ENCODE measurements at places on chromosomes 13 and 19.

GRCh38 chr19:13010992-13011652, 15.8 kb downstream of the NFIX start:
- no peak for DNase-seq

GRCh38 chr13:98913741-98914140, 64.1 kb downstream of the DOCK9 start:
- DNase-seq = no peak

GRCh38 chr19:35409191-35409590, 38.3 kb downstream of the GPR42 start:
- no peak for DNase-seq

DNA sequence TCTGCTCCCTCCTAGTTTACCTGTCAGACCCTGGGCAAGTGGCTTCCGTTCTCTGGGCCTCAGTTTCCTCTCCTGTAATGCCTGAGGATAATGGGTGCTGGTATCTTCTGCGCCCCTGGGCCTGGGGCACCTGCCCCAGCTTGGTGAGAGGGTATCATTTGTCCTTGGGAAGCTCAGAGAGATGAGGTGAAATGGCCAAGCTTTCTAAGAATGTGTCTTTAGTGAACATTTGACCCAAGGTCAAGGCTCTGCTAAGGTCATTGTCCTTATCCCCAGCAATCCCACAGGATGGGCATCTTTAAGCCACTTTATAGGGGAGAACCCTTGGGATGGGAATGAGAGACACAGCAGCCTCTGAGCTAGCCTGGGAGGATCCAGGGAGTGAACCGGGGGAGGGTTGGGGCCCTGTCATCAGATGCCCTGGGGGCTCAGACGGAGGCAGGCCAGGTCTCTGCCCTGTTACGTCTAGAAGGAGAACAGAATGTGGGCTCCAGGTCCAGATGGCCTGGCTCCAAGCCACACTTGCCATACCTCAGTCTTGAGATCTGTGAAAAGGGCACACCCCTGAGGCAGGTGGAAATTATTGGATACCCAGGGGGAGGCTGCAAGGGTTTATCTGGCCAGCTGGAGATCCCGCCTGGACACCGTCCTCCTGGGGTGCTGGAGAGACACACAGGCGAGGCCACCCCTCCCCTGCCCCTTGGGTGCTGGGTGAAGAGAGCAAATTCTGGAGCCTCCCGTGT, 1.1 kb upstream of the NFIC start:
- no peak for DNase-seq

- no peak for DNase-seq
Observed at GRCh38 chr19:2149980-2150793, 1.2 kb downstream of the AP3D1 start.

DNA sequence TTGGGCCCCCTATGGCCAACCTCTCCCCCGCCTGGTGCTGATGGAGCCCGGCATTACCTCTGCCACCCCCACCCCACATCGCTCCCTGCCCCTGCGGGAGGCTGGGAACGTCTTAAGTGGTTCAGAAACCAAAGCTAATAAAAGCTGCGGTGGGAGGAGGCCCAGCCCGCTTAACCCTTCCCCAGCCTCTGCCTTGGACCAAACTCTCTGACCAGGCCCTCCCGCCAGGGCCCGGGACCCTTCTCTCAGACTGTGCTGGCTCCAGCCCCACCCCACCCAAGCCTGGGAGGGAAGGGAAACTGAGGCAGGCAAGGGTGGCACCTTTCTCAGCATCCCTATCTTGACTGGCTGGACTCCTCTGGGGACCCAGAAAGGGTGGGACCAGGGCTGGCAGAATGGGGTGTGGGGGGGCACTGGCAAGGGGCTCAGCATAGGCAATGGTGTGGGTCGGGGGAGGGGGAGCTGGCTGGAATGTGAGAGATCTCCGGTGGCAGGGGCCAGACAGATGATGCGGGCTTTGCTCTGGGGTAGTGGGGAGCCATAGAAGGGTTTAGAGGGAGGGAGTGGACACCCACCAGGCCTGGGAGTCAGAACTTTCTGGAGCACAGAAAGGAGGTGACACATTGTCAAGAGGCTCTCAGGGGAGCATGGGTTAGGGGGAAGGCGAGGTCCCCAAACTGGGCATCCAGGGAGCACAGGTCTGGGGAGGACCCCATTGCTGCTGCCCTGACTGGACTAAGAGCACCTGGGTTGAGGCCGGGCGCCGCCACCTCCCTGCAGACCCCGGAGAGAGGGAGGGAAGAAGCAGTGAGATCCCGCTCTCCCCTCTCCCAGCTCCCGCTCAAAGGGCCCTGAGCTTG, 21.9 kb downstream of the SMIM24 start:
- DNase-seq = no peak

DNA sequence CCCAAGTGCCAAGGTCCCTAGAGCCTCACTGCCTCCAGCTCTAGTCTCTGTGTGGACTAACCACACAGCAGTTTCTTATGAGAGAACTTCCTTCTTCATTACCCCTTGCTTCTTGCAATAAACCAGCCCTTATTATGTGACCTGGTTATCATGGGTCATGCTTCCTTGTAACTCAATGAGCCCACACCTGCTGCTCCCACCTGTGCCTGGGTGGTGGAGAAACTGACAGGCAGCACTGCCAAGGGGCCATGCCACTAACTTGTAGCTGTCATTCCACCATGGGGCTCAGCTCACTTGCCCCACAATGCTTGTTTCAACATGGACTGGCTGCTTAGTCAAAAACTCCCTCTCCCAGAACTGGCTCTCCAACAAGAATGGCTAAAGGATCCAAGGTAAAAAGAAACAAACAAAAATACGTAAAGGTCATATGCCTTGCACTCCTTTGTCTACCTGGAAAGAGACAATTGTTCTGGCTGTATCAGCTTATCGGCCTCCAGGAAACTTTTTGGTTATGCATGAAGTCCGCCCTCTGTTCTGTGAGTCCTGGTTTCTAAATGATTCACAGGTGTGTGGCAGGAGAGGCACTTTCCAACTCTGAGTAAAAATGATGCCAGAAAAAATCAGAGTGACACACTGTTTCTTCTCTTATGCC, 446.4 kb downstream of the COG6 start:
- DNase-seq = peak; percentile 73

GRCh38 chr19:15562145-15562544, 52.9 kb upstream of the CYP4F8 start:
- no peak for DNase-seq

DNA sequence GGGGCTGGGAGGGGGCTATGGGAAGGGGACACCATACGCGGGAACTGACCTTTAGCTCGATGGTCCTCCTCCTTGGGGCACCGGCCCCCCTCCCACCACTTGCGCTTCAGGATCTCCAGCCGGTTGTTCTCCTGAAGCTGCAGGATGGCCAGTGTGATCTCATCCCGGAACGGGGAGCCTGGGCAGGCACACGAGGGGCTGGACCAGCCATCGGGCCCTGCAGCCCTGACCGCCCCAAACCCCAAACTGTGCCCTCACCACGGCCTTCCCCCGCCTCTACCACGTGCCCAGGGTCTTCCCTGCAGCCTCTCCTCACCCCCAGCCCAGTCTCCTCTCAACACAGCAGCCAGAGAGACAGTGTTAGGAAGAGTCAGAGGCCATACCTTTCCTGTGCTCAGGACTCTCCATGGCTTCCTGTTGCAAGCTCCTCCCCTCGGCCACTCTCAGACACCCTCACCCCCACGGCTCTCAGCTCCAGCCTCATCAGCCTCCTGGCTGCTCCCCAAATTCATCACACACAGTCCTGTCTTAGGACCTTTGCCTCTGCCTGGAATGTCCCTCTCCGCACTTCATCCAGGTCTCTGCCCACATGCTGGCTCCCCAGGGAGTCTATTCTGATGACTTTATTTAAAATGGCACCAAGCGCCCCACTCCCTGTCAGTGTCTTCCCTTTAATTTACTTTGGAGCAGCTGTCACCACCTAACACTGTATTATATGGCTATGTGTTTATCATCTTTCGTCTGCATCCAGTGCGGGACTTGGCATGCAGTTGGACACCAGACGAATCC, 9.7 kb upstream of the ATP1A3 start:
- DNase-seq = no peak

GRCh38 chr19:38898788-38899446, 501 bp downstream of the SIRT2 start:
- DNase-seq = no peak

DNA sequence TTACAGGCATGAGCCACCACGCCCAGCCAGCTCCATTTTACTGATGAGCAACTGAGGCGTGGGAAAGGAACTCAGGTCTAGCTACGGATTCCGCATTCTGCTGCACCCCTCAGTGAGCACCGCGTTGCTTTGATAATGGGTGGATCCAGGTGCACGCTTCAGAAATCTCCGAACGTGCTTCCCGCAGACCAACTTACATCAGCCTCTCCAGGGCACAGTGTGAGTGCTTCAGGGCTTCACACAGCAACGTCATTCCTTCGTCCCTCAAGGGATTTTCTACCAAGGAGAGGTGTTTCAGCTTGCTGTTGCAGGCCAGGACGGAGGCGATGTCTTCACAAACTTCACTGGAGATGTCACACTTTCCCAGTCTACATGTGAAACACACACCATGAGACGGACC, 21.7 kb downstream of the NLRP9 start:
- DNase-seq = no peak

- DNase-seq = no peak
Observed at GRCh38 chr19:39768334-39768733, 10.3 kb upstream of the LEUTX start.

GRCh38 chr19:32330213-32330857, 15.1 kb upstream of the ZNF507 start:
- DNase-seq = no peak

DNA sequence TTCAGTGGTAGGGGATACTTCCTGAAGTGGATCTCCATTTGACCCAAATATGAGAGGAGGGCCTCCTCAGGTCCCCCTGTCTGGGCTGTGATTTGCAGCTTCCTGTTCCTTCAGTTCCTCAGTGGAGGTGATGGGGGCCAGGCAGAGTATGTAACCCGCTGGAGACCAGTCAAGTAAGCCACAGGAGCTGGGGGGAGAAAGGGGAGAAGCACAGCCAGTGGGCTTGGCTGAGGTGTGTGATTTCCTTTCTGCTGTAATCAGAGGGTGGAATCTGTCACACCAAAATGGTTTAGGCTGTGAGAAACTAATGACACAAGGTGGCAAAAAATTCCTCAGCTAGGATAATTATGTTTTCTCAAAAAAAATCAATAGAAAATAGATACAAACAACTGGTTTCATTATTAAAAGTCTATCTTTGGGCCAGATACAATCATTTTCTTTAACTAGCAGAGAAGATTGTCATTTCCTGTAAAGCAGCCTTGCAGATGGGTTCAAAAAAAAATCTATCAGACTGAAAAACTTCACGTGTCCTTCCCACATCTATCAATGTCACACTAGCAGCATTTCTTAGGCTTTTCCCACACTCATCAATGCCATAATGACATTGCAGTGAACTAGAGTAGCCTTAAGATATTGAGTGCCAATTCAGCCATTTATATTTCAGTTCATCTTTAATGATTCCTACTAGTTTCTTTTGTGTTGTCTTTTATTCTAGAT, 1660.3 kb downstream of the EFNB2 start:
- no peak for DNase-seq

DNA sequence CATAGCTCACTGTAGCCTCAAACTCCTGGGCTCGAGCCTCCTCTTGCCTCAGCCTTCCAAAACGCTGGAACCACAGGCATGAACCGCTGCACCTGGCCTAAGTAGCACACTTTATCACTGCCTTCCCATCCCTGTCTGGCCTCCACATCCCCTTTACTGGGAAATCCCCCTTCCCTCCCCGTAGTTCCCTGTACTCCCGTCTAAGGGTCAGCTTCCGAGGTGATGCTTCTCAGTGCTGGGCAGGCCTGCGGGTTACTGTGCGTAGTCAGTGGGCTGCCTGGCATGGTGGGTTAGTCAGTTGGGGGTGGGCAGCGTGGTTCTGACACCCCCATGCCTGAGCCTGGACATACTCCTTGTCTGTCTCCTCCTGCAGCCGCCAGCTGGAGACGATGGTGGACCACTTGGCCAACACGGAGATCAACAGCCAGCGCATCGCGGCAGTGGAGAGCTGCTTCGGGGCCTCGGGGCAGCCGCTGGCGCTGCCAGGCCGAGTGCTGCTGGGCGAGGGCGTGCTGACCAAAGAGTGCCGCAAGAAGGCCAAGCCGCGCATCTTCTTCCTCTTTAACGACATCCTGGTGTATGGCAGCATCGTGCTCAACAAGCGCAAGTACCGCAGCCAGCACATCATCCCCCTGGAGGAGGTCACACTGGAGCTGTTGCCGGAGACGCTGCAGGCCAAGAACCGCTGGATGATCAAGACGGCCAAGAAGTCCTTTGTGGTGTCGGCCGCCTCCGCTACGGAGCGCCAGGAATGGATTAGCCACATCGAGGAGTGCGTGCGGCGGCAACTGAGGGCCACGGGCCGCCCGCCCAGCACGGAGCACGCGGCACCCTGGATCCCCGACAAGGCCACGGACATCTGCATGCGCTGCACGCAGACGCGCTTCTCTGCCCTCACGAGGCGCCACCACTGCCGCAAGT, 8.4 kb downstream of the PLEKHF1 start:
- DNase-seq = no peak

- no peak for DNase-seq
Observed at GRCh38 chr13:30496147-30496546, 30.4 kb upstream of the HMGB1 start.

- DNase-seq = no peak
Observed at GRCh38 chr19:16233836-16234551, 36.3 kb downstream of the AP1M1 start.

- no peak for DNase-seq
Observed at GRCh38 chr13:85509512-85509911, 289.7 kb downstream of the SLITRK6 start.

DNA sequence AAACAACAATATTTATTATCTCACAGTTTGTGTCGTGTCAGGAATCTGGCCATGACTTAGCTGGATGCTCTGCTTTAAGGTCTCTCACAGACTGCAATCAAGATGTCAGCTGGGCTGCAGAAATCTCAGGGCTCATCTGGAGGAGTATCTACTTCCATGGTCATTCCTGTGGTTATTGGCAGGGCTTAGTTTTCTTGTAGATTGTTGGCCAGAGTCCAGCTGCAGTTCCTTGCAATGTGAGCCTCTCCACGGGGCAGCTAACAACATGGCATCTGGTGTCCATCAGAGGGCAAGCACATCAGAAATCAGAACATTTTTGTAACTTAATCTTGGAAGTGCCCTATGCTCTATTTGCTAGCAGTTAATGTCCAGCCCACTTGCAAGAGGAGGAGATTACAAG, 45.7 kb upstream of the TDRD3 start:
- no peak for DNase-seq

GRCh38 chr13:36528105-36528504, 95.8 kb downstream of the CCNA1 start:
- no peak for DNase-seq

- peak; percentile 65 for DNase-seq
Observed at GRCh38 chr13:38350114-38350617, 515 bp downstream of the UFM1 start.

GRCh38 chr19:13057147-13057572, 45.5 kb downstream of the LYL1 start:
- DNase-seq = no peak

- no peak for DNase-seq
Observed at GRCh38 chr13:111847964-111848363, 219.0 kb upstream of the SOX1 start.

GRCh38 chr19:2123682-2124387, 27.1 kb downstream of the IZUMO4 start:
- DNase-seq = no peak

- no peak for DNase-seq
Observed at GRCh38 chr19:19026299-19026971, 6.9 kb downstream of the SUGP2 start.

GRCh38 chr19:8221161-8221560, 12.0 kb downstream of the CERS4 start:
- DNase-seq = no peak

All from activated T-cell treated with anti-CD3 and anti-CD28 coated beads, Interleukin-2, amount 50 U/mL, for 48 hours (primary cell).